Stimulated activated CD4-positive, alpha-beta T cell treated with anti-CD3 and anti-CD28 coated beads, Interleukin-1b, Interleukin-23, amount 100 ng/mL, for 24 hours (primary cell): ENCODE measurements at places on chromosomes 5 and 9.
A peak's percentile ranks its signal among the peaks of the same experiment; 100 is the strongest.

DNA sequence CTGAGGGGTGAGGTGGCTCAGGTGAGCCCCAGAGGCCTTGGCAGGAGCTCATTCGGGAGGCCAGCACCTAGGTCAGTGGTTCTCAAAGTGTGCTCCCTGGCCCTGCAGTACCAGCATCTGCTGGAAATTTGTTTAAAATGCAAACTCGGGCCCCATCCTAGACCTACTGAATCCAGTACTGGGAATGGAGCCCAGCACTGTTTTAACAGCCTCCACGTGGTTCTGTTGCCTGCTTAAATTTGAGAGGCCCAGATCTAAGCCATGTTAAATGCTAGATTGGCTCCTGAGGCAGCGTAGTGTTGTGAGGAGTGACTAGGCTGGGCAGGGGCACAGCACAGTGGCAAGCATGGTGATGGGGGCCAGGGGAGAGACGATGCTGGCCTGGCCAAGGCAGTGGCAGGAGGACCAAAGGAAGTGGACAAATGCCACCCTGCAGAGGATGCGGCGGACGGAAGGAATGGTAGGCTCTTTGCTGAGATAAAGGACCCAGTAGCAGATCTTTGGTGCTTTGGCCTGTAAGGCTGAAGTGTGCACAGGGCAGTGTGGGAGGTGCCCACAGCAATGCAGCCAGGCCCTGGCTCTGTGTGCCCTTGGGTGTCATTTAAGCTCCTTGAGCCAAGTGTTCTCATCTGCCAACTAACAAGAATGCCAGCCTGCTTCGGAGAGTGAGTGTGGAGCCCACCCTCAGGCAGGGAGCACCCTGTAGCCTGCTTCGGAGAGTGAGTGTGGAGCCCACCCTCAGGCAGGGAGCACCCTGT, 4.2 kb downstream of the PRR7 start:
- no peak for DNase-seq

GRCh38 chr5:81334304-81335061, 33.1 kb downstream of the ZCCHC9 start:
- DNase-seq, result no peak

DNA sequence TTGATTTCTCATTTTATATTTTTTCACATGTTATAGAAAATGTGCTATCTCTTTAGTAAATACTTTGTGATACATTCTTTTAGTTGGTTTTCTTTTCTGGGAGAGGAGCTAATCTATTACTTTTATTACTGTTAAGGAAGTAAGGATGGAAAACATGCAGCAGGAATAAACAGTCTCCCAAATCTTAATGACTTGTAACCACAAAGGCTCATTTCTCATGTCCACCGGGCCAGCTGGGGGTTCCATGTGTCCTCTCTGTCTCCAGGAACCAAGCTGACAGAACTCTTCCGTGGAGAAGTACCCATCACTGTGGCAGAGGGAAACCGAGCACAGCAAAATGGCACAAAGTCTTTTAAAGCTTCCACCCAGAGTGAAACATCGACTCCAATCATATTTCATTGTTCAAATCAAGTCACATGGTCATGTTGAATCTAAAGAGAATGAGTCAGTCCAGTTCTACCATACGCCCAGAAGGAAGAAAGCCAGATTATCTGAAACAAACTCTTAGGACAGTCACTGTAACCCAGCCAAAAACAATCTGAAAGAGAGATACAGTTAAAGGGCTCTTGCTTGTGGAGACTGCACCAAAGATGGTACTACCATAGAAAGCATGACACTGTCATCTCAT, 97.1 kb upstream of the CDH6 start:
- DNase-seq, result no peak

- DNase-seq, result no peak
Measured at GRCh38 chr9:88645172-88645878, 110.3 kb downstream of the NXNL2 start.

- no peak for DNase-seq
Measured at GRCh38 chr5:122120957-122121356, 8.4 kb upstream of the ZNF474 start.

GRCh38 chr9:14779566-14780022, 57.1 kb upstream of the CER1 start:
- no peak for DNase-seq

- no peak for DNase-seq
Measured at GRCh38 chr5:1445689-1446601, 705 bp upstream of the SLC6A3 start.

GRCh38 chr9:21933865-21934264, 60.3 kb downstream of the CDKN2A start:
- no peak for DNase-seq

DNA sequence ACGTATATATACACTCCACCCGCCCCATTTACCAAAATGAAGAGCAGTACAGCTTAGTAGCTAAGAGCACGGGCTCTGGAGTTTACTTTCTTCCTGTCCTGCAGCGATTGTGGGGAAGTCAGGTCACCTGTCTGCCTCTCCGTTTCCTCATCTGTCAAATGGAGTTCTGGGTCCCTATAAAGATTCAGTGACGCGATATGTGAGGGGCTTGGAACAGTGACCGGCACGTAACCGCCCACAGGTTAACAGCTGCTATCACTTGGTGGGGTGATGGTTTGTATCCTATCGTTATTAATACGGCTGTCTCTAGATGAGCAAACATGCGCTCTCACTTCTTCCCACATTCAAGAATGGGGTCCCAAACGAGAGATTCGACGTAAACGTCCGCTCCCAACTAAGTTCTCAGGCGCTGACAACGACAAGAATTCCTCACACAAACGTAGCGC, 426 bp downstream of the FAM114A2 start:
- DNase-seq, result peak; percentile 9

GRCh38 chr5:139577689-139578290, 16.7 kb downstream of the UBE2D2 start:
- no peak for DNase-seq

DNA sequence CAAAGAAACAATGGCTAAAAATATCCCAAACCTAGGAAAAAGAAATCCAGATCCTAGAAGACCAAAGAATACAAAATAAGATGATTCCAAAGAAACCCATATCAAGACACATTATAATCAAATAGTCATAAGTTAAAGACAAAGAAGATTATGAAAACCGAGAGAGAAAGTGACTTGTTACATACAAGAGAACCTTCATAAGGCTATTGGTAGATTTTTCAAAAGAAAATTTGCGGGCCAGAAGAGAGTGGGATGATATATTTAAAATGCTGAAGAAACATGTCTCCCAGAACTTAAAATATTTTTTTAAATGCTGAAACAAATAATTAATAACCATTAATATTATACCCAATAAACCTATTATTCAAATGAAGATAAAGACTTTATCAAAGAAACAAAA, 687.3 kb downstream of the TLE4 start:
- no peak for DNase-seq

DNA sequence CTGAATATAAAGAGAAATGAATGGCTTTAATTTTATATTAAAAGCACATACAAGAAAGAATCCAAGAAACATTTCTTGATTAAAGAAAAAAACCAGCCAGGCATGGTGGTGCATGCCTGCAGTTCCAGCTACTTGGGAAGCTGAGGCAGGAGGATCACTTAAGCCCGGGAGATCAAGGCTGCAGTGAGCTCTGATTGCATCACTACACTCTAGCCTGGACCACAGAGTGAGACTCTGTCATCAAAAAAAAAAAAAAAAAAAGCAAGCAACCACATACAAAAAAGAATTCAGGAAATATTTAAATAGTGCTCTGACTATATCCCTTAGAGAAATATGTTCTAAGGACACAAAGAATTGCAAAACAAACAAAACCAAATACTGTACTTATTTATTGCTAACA, 2.5 kb upstream of the PLAC8L1 start:
- no peak for DNase-seq

DNA sequence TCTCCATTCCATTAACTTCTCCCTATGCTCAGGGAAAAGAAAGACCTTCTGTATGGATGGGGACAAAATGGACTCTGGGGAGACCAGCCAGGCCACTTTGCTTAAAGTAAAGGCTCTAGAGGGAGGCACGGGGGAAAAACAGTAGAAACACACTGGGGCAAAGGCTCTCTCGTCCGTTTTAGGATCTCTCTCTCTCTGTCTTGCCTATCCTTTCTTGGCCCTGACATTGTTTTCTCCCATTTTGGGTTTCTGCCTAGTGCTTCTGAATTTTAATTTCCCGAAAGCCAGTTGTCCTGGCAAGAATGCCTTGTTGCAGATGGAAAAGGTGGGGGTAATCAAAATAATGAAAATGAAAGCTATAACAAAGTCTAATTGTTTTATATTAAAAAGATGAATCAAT, 28.2 kb downstream of the NMUR2 start:
- no peak for DNase-seq
